Metanephros (tissue), 2 donors: ENCODE measurements at places on chromosomes 7 and 10. TPM values are rescaled to one million over a fixed set of nuclear protein-coding genes. Genes with fewer than 3 reads are reported as not detected.

The DCLRE1A gene
- total RNA-seq = 8.5 TPM

The NACAD gene
- 5.3 TPM for total RNA-seq

The CBLL1 gene
- total RNA-seq = 19.3 TPM

The ANXA8L1 gene
- total RNA-seq = 0.88 TPM

The TMEM270 gene
- not detected for total RNA-seq

The EPHA1 gene
- total RNA-seq = 11.1 TPM

The SORCS1 gene
- 14.5 TPM for total RNA-seq

The CRPPA gene
- total RNA-seq = 6.8 TPM

The SLC26A4 gene
- 3.2 TPM for total RNA-seq

The XPNPEP1 gene
- 106 TPM for total RNA-seq

The ABCB4 gene
- 2.4 TPM for total RNA-seq

The PHTF2 gene
- total RNA-seq = 24.1 TPM

The TMEM140 gene
- 8.9 TPM for total RNA-seq

The PTPRZ1 gene
- total RNA-seq = 2.7 TPM

The CTAGE6 gene
- 0.64 TPM for total RNA-seq

The PPIF gene
- 34.0 TPM for total RNA-seq

The CRHR2 gene
- 0.64 TPM for total RNA-seq

The GSAP gene
- total RNA-seq = 13.8 TPM

The VSTM4 gene
- 21.5 TPM for total RNA-seq

The MACC1 gene
- 26.9 TPM for total RNA-seq

The CPXM2 gene
- 9.5 TPM for total RNA-seq

The GAD2 gene
- total RNA-seq = 4.4 TPM

The RSU1 gene
- total RNA-seq = 46.2 TPM

The NAT16 gene
- not detected for total RNA-seq
